ENCODE measurements at places on chromosomes 4 and X.

- DNase-seq: no peak
Measured at GRCh38 chr4:34362654-34363053, 1881.7 kb downstream of the ARAP2 start.

- peak; percentile 7 for DNase-seq
Measured at GRCh38 chr4:104593019-104593418, 98.3 kb upstream of the CXXC4 start.

DNA sequence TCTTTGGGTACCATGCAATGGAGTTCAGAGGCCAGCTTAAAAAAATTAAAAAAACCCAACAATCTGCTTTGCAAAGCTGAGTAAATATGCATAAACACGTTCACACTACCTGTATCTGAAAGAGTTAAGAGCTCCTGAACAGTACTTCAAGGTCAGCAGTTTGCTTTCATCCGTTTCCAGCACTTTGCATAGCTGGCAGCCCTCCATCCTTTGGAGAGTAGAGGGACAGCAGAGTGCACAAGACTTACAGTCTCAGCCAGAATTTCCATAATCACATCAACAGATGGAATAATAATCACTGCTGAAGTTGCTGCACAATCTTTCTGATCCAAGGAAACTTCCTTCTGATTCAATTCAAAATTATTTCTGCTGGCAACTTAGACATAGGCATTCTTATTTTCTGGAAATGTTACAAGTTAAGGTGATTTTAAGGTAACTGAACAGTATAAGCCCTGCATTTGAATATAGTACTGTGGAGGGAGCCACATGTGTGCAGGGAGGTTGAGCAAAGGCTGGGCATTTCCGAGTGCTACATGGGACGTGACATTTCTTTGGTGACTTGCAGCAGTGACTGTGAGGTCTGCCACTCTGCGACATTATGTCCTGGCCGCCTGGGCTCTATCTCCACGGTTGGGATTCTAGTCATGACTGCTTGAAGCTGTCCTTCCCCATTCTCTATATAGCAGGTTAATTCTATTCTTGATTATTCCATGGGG lies 73.5 kb upstream of the EMCN start:
- DNase-seq: no peak

DNA sequence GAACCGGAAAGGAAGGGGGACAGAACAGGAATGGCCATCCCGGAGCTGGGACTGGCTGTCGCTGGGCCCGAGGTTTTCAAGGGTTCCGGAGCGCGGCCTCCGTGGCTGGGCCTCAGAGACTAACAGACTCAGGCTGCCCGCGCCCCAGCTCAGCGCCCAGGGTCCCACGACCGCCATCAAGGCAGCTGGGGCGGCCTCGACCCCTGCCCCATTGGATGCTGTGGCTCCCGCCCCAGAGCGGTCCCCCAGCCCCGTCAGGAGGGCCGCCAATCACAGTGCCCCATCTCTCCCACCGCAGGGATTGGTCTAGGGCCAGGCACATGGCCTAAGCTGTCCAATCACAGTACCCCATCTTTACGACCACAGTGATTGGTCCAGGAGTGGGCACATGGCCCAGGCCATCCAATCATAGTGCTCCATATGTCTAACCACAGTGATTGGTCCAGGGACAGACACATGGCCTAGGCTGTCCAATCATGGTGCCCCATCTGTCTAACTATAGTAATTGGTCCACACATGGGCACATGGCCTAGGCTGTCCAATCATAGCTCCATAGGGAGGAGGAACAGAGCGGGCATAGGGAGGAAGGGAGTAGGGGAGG lies 105.3 kb upstream of the NKX1-1 start:
- no peak for DNase-seq

DNA sequence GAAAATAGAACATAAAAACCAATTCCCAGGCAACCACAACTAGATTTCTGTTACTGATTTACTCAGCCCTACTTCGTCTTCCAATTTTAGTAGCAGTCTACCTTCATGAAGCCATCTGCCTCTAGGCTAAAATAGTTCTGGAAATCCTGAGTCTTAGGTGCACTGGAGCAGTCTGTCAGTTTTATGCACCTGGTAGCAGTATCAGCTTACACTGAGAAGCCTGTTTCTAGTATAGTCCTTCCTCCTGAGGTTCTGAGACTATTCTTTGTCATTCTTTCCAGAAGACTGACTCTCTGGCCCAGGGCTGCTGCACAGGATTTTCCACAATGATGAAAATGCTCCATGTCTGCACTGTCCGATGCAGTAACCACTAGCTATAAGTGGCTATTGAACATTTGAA lies 16.9 kb upstream of the HPRT1 start:
- DNase-seq: no peak

GRCh38 chr4:15771216-15772058 lies 6.7 kb upstream of the CD38 start:
- no peak for DNase-seq

- no peak for DNase-seq
Measured at GRCh38 chrX:124256216-124256615, 76.2 kb upstream of the TEX13D start.

DNA sequence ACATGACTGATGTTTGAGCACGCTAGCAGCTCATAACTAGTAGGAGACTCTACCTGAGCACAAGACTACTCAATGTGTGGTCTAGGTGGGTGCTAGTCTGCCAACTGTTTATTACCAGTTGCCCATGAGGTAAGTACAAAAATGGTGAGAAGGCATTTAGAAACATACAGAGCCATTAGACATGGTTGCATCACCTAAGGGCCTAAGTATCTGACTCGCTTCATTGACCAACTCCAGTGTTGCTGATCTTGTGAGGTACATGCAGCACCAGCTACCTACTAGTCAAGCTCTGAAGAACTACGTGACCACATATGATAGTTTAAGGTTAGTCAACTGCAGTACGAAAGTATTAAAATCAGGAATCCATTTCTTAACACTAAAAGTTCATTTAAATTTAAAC lies 39.9 kb downstream of the APBB2 start:
- no peak for DNase-seq

- DNase-seq: peak; percentile 12
Measured at GRCh38 chr4:165779950-165780670, 92.9 kb upstream of the TLL1 start.

- DNase-seq: no peak
Measured at GRCh38 chr4:35102066-35102465, 1142.2 kb downstream of the ARAP2 start.

DNA sequence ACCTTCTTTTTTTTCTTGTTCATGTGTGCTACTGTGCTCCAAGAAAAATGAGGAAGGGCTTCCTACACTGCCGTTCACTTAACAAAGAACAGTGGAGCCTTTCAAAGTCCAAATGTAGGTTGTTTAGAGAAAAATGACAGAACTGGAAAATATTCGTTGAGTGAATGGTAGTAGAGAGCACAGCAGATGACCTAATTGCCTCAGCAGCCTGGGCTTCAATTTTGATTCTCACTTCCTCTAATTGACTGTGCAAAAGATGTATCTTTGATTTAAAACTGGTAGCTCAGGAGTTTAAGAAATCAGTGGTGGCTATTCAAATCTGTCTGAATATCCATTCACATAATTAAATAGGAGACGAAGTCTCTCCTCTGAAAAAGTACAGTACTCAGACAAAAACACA lies 5.2 kb downstream of the NLGN4X start:
- DNase-seq: no peak

Measured in stromal cell of bone marrow (primary cell).